ENCODE measurements at places on chromosomes 3 and 15.

DNA sequence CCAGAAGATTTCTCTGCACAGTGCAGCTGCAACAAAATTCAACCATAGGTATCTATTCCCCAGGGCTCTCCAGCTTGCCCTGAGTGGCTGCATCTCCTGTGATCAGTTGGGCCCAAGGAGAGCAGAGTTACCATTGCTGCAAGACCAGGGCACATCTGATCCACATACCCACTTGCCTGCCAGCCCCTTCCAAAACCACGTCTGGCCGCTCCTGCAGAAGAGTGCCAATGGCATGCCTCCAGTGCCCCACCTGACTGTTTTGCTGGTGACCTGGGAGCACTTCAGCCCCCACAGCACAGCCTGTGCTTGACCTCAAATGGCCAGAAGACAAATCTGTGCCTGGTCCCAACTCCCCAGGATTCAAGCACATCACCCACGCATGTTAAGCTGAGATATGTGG is 526.1 kb upstream of the GBE1 start:
- DNase-seq = no peak

DNA sequence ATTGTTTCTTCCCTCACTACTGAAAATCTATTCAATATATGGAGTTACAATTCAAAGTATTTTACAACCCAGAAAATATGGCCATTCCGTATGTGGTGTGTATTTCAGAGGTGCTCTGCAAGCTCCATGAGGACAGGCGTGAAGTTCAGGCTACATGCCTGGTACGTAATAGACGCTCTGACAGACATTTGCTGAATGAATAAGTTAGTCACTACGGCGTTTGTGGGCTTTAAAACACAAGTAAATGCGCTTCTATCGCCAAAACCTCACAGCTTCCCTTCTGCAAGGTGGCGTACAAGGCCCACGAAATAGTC is 701 bp upstream of the TIPARP start:
- DNase-seq = no peak

GRCh38 chr3:102265720-102266119 is 169.1 kb upstream of the ZPLD1 start:
- no peak for DNase-seq

DNA sequence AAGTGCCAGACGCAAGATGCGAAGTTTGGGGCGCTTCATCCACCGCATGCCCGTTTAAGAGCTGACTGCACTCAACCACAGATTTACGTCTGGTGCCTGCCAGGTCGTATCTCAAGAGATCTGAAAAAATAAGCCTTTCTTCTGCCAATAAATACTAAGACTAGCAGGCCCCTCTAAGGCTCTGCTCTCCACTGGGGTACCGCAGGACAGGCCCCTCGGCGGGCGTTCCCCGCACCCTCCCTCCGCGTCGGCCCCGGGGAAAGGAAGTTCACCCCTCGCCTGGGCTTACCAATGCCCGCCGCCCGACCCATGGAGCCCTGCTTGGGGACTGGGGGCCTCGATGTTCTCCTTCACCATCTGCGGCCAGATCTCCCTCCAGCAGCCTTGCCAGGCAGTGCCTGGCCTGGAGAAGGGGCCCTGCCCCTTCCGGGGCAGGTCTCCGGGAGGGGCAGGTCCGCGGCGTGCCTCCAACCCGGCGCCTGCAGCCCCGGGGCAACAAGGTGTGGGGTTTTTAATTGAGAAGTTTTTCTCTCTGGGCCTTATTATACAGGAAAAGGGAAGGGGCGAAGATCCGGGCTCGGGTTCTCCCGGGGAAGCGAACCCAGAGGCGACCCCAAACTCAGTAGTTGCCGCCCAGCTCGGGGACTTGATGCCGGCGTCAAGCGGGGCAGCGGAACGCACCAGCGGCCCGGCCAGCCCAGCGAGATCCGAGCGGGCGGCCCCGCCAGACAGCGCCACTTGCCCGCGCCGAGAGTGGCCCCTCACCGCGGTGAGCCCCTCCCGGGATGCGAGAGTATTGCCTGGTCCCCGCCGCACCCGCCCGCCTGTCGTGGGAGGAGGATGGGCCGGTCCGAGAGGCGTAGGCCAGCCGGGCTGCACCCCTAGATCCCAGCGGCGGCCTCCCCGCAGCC is 735 bp downstream of the GOLGA8B start:
- peak; percentile 71 for DNase-seq

DNA sequence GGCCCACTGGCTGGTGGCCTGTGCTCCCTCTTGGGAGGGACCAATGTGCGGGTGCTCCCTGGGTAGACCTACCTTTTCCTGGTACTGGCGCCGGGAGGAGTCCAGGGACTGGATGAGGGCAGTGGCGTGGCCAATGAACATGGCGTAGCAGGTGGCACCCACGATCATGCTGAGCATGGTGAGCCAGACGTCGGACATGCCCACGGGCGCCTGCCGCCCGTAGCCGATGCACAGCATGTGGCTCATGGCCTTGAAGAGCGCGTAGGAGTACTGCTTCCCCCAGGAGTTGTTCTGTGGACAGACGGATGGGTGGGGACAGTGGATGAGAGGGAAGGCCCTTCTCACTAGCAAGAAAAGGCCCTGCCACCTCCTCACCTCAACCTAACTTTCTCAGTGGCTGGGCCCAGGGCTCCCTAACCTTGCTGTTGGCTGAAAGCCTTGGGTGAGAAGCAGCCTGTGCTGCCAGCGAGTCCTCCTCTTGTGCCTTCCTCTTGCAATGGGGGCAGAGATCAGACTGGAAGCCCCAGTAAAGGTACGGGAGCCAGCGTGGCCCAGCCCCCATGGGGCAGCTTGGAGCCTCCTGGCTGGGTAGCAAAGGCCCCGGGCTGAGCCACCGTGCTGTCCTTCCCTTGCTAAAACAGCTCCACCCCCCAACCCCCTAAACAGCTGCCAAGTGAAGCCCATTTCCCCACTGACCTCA is 39.1 kb downstream of the HCN4 start:
- DNase-seq = no peak

GRCh38 chr15:59438625-59439290 is 772 bp downstream of the FAM81A start:
- DNase-seq = peak; percentile 78

GRCh38 chr3:10471054-10471688 is 34.2 kb downstream of the ATP2B2 start:
- peak; percentile 74 for DNase-seq

DNA sequence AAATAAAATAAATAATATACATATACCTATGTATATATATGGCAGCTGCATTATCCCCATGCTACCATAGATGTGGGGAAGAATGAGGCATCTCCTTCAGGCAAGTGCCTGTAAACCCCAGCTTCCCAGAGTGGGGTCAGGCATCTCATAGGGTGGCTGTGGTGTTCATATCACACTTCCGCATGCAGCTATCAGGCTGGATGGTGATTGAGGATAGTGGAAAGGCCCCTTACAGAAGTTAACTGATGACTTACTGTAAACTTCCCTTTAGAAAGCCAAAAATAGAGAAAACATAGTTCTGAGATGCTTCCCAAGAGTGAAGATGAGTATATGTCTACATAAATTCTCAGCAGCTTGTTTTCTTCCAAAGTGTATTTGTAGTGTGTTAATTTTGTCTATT is 3.5 kb upstream of the PP2D1 start:
- DNase-seq = no peak

DNA sequence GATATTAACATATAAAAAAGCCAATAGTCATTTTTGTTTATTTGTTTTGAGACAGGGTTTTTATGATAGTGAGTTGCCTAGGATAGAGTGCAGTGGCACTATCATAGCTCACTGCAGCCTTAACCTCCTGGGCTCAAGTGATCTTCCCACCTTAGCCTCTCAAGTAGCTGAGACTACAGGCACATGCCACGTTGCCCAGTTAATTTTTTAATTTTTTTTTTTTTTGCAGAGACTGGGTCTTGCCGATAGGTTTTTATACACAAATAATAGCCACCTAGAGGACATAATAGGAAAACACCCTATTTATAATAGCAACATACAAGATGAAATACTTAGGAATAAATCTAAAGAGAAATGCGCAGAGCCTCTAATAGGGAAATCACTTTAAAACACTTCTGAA is 13.3 kb downstream of the EIF3J start:
- no peak for DNase-seq

GRCh38 chr3:42502429-42503250 is at the start of gene VIPR1:
TSS of gene VIPR1 (plus strand) at chr3:42502643. CDS start at chr3:42502736, 93 bp downstream.
- DNase-seq = peak; percentile 79

- DNase-seq = no peak
These were observed 183.9 kb downstream of the TPRG1 start for GRCh38 chr3:189355481-189356201.

- DNase-seq = no peak
These were observed 21.5 kb downstream of the CD86 start for GRCh38 chr3:122076491-122077292.

GRCh38 chr3:129278439-129278965 is at the start of gene HMCES:
TSS of gene HMCES (plus strand) at chr3:129278870. CDS start at chr3:129279733, 863 bp downstream.
- peak; percentile 98 for DNase-seq

DNA sequence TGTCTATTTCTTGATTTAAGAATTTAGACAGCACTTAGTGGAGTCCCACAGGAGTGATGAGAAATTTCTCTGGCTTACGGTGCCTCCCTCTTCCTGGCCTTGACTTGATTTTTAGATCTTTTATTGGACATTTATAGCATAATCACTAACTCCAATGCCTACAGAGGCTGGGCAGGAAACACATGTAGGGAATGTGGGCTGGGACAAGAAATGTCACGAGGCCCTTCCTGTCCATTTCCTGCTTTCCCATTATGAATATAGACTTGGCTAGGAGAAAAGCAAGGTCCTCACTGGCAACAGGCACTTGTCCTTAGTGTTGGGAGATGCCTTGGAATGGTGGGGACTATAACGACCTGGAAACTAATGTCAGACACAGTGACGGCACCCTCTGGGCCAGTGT is 100.3 kb downstream of the MYLK start:
- DNase-seq = no peak

DNA sequence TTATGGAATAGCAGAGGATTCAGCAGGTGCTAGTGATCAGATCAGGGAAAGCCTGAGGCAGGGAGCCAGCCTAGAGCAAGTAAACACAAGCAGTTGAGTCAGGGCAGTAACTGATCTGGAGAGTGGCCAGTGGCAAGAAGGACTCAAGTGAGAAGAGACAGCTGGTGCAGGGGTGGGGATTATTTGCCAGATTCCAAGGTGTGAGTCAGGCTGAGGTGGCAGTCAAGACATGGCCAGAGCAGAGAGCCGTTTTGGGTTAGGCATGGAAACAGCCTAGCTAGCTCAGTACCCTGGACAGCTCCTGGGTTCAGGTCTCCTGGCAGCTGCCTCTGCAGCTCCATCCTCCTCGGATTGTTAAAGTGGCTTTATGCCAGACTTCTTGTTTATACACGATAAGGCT is 281.9 kb upstream of the ONECUT1 start:
- no peak for DNase-seq

- peak; percentile 44 for DNase-seq
These were observed 276.7 kb downstream of the ADAMTSL3 start for GRCh38 chr15:83930392-83931212.

- peak; percentile 75 for DNase-seq
These were observed 78.9 kb downstream of the CDIN1 start for GRCh38 chr15:36658312-36658711.

GRCh38 chr3:144364737-144365136 is 393.1 kb downstream of the DIPK2A start:
- DNase-seq = no peak

DNA sequence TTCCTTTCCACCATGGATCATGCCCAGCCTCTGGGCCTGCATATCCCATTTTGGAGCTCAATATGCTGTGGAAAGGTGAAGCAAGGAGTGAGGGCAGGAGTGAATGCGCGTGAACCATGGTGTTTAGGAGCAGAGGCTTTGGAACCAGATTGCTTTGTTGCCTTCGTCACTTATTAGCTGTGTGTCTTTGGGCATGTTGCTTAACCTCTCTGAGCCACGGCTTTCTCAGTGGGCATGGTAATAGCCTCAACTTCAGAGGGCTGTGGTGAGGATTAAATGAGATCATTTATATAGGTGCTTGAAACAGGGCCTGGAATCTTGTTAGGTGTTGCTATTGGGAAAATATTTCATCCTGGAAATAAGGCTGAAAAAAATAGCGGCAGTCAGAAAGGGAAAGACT is 129.7 kb downstream of the WNT7A start:
- no peak for DNase-seq

All from NCI-H1417 (cell line).